NCI-H1105 treated with DMSO at 0.1 percent for 48 hours (cell line): ENCODE measurements at places on chromosomes 5 and 9.

DNA sequence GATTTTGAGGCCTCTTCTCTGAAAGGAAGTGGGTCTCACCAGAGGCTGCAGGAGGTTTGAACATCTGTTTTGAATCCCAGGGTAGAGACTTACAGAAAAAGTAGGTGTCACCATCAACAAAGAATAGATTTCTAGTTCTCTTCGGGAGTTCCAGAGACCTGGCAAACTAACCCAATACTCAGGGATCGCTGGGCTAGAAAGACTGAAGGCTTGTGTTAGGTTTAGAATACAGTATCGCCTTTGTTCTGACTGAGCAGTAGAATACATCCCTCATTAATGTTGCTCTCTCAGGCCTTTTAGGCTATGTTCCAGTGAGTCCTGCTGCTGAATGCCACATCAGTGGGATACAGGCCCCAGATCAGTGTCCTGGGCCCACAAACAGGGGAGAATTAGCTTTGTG, 27.2 kb downstream of the RUSC2 start:
- no peak for DNase-seq

DNA sequence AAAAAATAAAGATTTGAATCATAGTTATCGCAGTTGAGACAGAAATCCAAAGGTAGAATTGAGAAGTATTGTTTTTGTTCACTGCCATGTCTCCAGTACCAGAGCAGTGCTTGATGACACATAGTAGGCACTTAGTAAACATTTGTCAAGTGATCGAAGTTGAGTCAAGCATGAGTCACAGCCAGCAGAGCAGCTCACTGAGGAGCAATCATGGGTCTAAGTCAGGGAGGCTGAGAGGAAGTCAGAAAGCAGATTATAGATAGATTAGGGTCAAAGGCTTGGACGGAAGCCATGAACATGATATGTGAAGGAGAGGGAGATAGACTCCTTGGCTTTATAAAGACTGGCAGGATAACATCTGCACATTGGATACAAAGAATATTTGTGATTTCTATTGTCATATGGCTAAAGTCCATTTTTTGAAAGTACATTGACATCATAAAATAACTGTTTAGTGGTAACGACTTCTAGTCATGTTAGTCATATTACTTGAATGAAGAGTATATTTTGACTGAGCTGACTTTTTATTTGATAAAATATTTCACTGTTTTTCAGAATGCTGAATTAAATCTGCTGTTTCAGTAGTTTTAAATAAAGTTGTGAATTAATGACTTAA, 168.5 kb downstream of the RAB3C start:
- DNase-seq, result no peak

- DNase-seq, result no peak
Observed at GRCh38 chr5:147437161-147437596, 72.7 kb downstream of the DPYSL3 start.

DNA sequence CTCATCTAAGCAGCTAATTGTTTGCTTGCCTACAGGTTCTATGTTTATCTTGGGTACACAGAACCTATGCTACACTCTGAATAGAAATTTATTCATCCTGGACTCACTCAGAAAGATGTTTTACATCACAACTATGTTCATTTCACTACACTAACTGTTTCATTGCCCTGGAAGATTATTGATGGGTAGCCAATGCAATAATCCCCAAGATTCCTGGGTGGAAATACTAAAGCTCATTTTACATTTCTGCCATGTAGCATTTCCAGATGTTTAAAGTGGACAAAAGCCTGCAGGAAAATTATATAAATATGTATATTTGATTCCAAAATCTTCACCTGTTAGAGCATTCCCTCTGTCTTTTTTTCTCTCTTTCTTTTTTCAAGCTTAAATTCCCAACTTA, 51.9 kb upstream of the IL7R start:
- DNase-seq, result no peak

GRCh38 chr9:15469862-15470261, 40.9 kb downstream of the PSIP1 start:
- peak; percentile 37 for DNase-seq

GRCh38 chr5:150505816-150506215, 2.1 kb upstream of the NDST1 start:
- DNase-seq, result no peak

GRCh38 chr5:64509828-64510227, 4.0 kb downstream of the RGS7BP start:
- DNase-seq, result no peak

- no peak for DNase-seq
Observed at GRCh38 chr5:157269761-157270272, 3.9 kb downstream of the CYFIP2 start.

DNA sequence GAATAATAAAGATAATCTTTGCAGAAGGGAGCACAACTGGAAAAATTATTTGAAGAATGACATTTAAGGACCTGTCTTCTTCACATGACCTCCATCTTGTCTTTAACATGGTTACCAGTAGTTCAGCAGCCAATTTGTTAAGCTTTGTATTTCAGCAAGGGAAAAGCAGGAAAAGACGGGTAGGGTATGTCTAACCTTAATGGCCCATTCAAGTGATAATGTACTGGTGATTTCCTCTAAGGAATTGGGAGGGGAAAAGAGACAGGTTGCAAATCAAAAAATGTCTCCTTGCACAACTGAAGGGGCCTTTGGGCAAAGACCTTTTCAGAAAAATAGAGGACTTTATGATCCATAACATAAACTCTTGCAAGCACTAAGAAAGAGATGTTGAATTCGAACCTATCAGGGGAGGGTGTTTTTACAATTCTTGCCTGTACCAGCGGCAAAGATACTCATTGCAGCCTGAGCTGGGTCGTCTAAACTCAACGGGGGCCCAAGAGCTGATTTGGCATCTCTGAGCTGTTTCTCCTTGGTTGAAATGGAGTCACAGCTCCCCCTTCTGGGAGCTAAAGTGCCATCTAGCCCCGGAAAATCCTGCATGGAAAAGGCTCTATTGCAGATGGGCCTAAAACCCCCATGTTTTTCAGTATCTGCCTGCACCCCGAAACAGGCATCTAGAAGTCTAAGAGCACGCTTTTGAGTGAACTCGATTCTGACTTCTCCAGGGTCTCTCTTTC, 3.8 kb downstream of the BRINP1 start:
- peak; percentile 42 for DNase-seq

- DNase-seq, result no peak
Observed at GRCh38 chr9:116280529-116280928, 126.9 kb downstream of the PAPPA start.

DNA sequence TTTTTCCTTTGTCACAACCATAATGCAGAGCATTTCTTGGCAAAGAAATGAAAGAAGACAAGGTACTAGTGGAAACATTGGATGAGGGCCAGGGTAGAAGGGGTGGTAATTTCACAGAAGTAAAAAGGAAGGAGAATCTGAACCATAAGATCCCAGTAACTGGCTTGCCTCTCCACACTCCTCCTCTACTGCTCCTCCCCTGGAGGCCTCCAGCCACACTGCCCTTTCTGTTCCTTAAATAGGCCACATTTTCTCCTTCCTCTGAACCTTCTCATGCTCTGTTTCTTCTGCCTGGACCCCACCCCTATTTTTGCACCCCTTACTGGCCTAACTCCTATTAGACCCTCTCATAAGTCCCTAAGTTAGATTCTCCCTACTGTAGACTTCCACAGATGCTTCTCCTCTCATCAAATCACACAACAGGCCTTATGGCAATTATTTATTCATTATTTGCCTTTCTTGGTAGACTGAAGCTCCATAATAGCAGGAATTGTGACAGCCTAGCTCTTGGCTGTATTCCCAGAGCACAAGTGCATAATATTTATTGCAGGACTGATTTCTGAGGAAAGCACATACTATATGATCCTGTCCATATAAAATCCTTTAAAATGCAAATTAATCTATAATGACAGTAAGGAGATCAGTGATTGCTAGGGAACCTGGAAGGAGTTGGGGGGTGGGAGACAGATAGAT, 31.3 kb upstream of the GRIA1 start:
- peak; percentile 87 for DNase-seq

DNA sequence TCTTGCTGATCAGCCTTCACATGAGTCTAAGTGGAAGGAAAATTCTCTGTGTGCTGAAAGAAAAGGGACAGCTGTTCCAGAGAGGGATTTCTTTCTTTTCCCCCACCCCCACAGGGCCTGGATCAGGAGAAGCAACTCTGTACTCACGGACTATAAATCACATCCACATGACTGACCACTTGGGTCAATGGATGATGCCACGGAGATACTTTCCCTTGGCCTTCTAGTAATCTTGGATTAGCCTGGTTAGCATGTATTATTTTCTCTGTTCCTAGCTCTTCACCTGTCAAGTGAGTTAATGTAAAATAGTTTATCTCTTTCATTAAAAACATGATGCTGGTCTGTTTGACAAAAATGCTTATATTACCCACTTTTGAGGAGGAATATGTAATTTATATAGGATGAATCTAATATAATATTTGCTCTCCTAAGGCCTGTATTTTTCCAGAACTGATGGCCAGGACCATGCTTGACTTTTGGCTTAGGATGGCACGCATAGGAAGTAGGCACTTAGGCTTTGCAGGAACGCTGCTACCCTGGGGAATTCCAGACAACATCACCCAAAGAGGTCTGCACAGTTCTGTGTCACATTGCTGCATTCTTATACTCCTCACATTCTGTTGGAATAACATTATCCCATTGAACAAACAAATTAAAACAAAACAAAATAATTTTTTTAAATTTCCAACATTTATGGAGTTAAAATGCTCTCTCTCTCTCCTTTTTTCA, 892.1 kb downstream of the TLE1 start:
- no peak for DNase-seq

GRCh38 chr5:136030956-136031611, 2.3 kb downstream of the TGFBI start:
- DNase-seq, result no peak

- DNase-seq, result no peak
Observed at GRCh38 chr5:156147261-156147943, 179.6 kb upstream of the SGCD start.

- DNase-seq, result no peak
Observed at GRCh38 chr9:89376741-89377351, 58.5 kb downstream of the SECISBP2 start.

DNA sequence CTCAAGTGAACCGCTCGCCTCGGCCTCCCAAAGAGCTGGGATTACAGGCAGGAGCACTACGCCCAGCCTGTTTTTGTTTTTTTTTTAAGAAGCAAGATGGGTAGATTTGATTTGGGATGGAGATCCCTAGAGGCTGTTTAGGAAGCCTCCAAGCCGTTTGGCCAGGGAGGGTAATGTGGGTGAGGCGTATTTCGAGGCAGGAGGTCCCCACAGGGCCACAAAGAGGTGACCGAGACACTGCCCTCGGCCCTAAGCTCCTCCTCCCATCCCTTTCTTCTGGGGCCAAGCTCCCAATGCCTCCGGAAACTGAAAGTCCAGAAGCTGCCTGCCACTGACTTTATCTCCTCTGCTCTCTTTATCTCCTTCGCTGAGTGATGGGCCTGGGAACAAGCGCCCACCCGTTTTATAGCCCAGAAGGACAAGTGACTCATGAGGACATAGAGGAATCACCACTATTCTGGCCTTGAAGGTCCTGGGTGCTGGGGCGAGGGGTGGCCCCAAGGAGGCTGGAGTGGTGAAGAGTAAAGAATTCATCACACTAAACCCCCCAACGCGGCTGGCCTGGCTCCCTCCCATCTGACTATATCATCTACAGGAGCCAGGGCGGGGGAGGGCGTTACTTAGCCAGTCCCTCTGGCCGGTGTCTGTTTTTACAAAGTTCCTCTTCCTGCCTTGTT, 2.0 kb upstream of the RALGDS start:
- DNase-seq, result no peak

- no peak for DNase-seq
Observed at GRCh38 chr5:90680921-90681563, 122.4 kb downstream of the ADGRV1 start.

DNA sequence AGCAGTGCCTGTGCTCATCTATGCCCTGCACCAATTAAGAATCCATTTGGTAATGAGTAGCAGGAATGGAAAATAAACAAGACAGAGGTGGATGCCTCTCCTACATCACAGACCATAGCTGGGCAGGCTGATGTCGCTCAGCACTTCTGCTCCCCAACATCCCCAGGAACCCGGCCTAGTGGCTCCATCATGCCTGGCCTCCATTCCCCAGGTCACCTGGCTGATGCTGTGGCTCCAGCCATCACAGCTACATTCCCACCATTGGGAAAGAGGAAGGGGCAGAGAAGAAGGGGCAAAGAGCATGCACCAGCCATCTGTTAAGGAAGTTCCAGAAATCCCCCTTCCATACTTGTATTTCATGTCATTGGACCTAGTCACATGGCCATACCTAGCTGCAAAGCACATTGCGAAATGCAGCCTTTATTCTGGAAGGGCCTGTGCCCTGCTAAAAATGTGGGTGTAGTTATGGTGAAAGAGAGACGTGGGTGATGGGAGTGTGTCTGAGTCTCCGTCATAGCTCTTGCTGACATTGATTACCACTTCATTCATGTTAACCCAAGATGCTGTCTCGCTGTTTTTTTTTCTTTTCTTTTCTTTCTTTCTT, 86.1 kb upstream of the ADAMTS2 start:
- DNase-seq, result no peak

DNA sequence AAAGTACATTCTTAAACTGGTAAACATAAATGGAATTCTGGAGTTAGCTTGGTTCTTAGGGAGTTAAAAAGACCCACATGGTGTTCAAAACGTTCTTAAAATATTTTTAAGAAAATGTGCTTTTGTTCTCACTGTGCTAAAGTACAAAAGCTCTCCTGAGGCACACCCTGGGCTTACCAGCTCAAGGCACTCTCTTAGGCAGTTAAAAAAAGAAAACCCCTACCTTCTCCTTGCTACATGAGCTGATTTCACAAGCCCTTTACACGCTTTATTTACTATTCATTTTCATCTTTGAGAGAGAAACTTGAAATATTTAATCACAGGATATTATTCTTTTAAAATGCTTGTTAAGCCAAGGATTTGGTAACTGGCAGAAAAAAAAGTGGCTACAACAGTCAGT, 723.3 kb upstream of the GRAMD2B start:
- no peak for DNase-seq

DNA sequence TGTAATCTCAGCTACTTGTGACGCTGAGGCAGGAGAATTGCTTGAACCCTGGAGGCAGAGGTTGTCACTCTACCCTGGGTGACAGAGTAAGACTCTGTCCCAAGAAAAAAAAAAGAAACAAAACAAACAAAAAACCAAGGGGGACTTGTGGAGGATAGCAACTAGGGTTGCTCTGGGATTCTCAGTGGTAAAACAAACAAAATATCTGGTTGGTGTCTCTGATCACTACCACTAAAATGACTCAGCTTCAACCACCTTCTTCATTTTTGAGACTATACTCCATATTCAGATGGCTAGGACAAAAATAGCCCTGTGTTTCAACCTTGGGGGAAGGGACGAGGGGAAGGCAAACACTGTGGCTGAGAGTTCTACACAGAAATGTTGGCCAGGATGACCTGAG, 110.3 kb downstream of the ARRDC3 start:
- no peak for DNase-seq

GRCh38 chr9:115980502-115980901, 173.1 kb upstream of the PAPPA start:
- no peak for DNase-seq

GRCh38 chr5:95401626-95402025, 10.5 kb downstream of the FAM81B start:
- no peak for DNase-seq

GRCh38 chr9:93114169-93114983, 18.4 kb downstream of the CARD19 start:
- no peak for DNase-seq
